Stimulated activated CD8-positive, alpha-beta memory T cell treated with anti-CD3 and anti-CD28 coated beads, Interleukin-12 subunit alpha, Interleukin-12 subunit beta, amount 100 ng/mL, for 1 hour (primary cell): ENCODE measurements at places on chromosomes 5 and 9.

DNA sequence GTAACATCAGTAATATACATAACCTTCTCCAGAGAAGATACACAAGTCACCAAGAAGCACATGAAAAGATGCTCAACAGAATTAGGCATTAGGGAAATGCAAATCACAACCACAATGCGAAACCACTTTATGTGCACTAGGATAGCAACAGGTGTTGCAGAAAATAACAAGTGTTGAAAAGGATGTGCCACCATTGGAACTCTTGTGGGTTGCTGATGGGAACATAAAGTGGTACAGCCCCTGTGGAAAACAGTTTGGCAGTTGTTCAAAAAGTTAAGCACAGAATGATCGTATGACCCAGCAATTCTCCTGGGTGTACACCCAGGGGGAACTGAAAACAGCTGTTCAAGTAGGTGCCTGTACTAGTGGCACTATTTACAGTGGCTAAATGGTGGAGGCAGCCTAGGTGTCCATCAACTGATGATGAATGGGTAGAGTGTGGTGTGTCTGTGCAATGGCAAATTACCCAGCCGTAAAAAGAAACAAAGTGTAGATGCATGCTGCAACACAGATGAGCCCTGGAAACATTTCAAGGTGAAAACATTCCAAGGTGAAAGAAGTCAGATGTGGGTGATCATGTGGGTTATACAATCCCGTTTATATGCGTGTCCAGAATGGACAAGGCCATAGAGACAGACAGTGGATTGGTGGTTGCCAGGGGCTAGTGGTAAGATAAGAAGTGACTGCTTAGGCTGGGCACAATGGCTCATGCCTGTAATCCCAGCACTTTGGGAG, 27.2 kb downstream of the CCDC69 start:
- DNase-seq: no peak

DNA sequence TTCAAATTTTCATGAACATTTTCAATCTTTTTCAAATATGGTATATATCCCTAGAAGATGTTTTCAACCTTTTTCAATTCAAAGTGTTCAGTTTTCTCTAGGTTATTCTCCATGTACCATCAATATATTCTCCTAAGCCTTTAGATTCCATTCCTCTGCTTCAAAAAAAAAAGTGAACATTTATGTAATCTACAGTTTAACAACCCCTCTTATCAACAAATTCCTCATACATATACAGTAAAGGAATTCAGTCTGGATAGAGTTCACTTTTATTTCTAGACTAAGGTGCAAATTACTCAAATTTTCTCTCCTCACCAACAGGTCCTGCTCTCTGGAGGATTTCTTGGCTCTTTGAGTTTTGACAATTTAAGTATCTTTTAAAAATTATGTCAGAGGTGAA, 150.0 kb downstream of the ARL15 start:
- DNase-seq: no peak

- no peak for DNase-seq
These were observed 24.7 kb downstream of the KLF9 start for GRCh38 chr9:70389621-70390266.

DNA sequence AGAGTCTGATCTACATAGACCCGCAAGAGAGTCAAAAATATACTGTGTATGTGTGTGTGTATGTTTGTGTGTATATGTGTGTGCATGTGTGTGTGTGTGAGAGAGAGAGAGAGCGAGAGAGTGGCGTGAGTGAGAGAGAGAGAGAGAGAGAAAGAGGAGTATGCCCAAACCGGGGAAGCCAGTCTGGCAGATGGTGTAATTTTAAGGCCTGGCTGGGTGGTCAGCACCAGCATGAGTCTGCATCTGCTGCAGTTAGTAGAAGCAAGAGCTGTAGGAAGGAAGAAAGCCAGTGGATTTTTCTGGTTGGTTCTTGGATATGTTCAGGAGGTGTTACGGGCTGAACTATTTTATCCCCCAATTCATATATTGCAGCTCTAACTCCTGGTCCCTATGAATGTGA, 75.2 kb downstream of the ACTBL2 start:
- DNase-seq: no peak

DNA sequence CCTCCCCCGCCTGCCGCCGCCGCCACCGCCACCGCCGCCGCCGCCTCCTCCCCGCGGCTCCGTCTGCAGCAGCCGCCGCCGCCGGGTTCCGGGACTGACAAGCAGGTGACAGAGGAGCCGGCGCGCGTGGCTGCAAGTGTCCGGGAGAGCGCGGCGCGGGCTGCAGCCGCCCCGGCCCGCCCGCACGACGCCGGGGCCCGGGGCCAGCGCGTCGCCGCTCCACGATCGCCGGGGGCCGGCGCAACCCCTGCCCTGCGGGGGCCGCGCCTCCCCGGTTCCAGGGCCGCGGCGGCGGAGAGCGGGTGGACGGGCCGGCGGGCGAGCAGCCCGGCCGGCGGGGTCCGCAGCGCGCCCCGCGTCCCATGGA, 343 bp downstream of the LMX1B start:
- DNase-seq: no peak
